ENCODE measurements at places on chromosomes 6 and 20.

GRCh38 chr6:97462938-97463598 is 180.1 kb upstream of the MMS22L start:
- H3K36me3 ChIP-seq = no peaks in the 10 kb centered on the region
- H3K27me3 ChIP-seq = peaks cover 3% of the 10 kb centered on the region
- H3K4me3 ChIP-seq = no peak overlapping the region
- no peak for DNase-seq
- H3K27ac ChIP-seq = no peak overlapping the region

- no peaks in the 10 kb centered on the region for H3K27me3 ChIP-seq
- H3K4me1 ChIP-seq = peaks cover 35% of the 10 kb centered on the region
- DNase-seq = peak; percentile 56
Measured at GRCh38 chr6:38638941-38639497, 710 bp downstream of the BTBD9 start.

DNA sequence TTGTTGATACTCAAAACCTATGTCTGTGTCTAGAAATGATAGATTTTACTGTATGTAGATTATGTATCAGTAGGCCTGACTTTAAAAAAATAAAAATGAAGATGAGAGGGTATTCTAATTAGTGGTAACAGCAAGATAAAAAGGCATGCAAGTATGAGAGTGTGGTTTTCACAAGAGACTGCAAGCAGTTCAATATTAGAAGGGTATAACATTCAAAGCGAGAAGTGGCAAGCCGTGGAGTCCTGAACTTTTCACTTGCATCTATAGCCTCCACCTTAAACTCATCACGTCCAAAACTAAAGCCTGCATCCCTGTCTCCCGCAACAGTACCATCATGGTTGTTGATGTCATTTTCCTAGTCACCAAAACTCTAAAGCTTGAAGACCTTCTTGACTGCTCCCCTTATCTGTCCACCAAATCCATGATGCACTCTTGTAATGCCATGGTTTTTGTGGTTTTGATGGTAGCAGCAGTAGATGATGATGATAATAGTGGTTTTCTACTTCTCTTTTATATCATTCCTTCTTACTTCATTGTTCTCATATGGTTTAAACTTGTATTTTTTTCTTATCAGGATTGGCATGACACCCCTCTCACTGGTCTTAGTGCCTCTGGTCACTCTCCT is 9.2 kb upstream of the CGA start:
- no peak overlapping the region for H3K27ac ChIP-seq
- no peaks in the 10 kb centered on the region for H3K27me3 ChIP-seq
- DNase-seq = no peak
- no peaks in the 10 kb centered on the region for H3K36me3 ChIP-seq
- peaks cover 14% of the 10 kb centered on the region for H3K4me1 ChIP-seq

GRCh38 chr6:148069256-148069655 is 273.4 kb upstream of the SASH1 start:
- no peaks in the 10 kb centered on the region for H3K36me3 ChIP-seq
- no peak overlapping the region for H3K27ac ChIP-seq
- H3K27me3 ChIP-seq = no peaks in the 10 kb centered on the region
- H3K4me3 ChIP-seq = no peak overlapping the region

DNA sequence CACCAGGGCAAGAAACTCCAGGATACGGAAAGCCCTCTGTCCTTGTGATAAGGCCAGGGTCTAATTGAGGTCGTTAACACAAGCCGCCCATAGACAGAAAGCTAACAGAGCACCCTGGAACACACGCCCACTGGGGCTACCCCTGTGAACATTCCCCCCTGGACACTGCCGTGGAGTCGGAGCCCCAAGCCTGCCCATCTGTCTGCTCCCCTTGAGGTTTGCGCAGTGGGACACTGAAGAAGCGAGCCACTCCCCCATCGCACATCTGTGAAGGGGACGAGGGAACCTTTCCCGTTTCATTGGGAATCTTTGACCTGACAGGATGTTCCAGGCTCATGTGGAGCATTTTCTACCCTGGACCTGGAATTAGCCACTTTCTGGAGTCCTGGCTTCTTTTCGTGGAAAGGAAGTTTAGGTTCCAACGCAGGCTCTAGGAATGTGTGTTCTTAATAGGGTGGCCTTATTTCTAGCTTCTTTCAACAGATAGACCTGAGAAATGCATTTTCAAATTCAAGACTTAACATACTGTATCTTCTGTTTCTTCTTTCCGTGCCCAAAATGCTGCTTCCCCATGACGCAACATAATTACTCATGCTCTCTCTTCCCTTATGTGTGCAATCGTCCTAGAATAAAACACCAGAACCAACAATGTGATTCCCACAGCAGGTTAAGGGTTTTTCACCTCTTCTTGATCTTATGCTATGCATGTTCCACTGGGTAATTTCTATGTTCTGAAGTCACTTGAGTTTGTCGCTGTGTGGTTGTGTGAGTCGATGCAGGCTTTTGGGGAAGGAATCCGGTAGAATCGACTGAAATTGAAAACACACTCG is 161.1 kb downstream of the ERMARD start:
- H3K4me1 ChIP-seq = peaks cover 6% of the 10 kb centered on the region
- H3K36me3 ChIP-seq = no peaks in the 10 kb centered on the region
- no peak overlapping the region for H3K4me3 ChIP-seq

GRCh38 chr20:8309634-8310033 is 177.6 kb downstream of the PLCB1 start:
- H3K4me1 ChIP-seq = no peaks in the 10 kb centered on the region
- H3K27me3 ChIP-seq = no peaks in the 10 kb centered on the region
- H3K4me3 ChIP-seq = no peak overlapping the region
- no peak overlapping the region for H3K27ac ChIP-seq

DNA sequence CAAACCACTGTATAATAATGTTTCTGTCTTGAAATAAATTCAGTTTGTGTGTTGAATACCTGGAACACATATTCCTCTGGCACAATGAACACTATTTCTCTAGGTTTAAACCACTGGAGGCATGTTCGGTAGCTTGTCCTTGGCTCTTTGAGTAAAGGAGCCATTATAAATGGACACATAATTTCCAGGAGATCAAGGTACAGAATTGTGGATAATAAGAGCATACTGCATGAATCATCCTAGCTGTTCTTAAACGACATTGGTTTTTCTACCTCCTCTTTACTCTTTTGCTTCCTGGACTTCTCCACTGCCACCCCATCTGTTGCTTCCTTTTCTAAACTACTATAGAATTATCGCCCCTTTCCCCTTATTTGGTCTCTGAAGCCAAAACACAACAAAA is 1.2 kb downstream of the CENPW start:
- peaks cover 3% of the 10 kb centered on the region for H3K4me1 ChIP-seq
- H3K27ac ChIP-seq = peak overlapping the region; percentile 35
- peak overlapping the region; percentile 18 for H3K4me3 ChIP-seq
- no peaks in the 10 kb centered on the region for H3K27me3 ChIP-seq

DNA sequence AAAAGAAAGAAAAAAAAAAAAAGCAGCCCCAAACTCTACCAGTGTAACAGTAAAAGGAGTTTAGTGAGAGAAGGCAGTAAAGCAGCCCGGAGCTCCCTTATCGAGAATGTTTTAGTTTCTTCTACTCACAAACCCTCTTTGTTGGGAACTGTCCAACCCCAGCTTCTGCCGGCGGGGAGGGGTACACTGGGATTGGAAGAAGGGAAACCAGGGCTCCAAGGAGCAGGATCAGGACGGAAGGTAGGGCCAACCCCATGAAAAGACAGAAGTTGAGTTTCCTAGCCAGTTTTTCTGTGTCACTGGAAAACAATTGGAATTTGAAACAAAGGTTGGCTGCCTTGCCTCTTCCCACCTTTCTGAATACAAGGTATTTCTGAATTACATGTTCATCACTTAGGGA is 66.0 kb downstream of the KIZ start:
- DNase-seq = no peak
- no peak overlapping the region for H3K27ac ChIP-seq
- H3K27me3 ChIP-seq = no peaks in the 10 kb centered on the region
- no peak overlapping the region for H3K4me3 ChIP-seq
- H3K36me3 ChIP-seq = peaks cover 15% of the 10 kb centered on the region
- no peaks in the 10 kb centered on the region for H3K4me1 ChIP-seq

DNA sequence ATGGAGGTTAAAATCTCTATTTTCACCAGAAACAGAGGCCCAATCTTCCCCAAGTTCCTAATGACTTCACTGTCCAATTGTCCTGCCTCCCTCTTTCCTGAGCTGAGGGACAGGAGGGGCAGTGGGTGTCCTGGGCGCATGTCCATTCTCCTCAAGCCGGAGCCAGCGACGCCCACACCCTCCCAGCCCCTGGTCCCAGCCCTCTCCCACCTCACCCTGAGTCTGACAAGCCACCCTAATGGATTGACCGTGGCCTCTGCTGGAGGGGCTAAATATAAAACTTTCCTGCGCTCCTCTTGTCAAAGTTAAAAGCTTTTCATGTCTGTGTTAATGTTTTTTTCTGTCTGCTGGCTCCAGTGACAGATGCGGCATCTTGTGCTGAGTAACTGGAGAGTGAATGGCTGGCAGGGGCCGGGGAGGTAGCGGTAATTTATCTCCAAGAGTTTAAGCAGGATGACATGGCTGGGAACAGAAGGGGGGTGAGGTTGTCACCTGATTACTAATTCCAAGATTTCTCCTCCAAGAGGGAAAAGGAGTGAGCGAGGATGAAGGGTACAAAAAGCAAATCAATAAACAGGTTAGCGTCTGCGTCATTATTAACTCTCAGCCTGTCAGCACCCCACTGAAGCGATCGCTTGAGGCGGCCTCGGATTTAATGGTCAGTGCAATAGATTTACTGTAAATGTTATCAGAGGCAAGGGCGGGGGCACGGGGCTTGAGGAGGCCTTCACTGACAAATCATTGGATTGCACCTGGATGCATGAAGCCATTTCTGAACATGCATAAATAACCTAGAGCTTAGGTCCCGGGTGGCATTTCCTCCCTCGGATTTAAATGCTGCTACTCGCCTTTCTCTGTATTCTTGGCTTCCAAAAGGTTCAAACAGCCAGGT is 118.1 kb upstream of the MAFB start:
- no peak for DNase-seq
- H3K27ac ChIP-seq = no peak overlapping the region
- H3K4me1 ChIP-seq = no peaks in the 10 kb centered on the region
- peaks cover 14% of the 10 kb centered on the region for H3K27me3 ChIP-seq
- H3K36me3 ChIP-seq = no peaks in the 10 kb centered on the region

DNA sequence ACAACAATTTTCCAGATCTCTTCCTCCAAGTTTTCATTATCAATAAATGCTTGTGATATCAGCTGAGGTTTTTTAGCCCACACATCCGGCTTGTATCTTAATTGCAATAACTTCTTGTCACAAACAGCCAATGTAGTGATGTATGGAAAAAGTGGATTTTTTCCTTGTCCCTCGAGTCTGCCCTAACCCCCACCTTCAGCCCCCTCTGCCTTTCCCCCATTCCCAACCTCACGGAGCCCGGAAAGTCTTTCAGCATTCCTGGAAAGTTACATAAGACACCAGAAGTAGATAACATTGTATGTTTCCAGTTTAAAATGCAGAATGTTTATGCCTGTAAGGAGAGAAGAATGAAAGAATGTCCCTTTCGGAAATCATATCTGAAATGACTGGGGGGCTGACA is 179.2 kb upstream of the PHACTR1 start:
- H3K27me3 ChIP-seq = peaks cover 4% of the 10 kb centered on the region
- no peaks in the 10 kb centered on the region for H3K36me3 ChIP-seq
- peaks cover 3% of the 10 kb centered on the region for H3K4me1 ChIP-seq
- no peak overlapping the region for H3K4me3 ChIP-seq
- DNase-seq = no peak

- H3K4me1 ChIP-seq = no peaks in the 10 kb centered on the region
- H3K4me3 ChIP-seq = no peak overlapping the region
- H3K27ac ChIP-seq = no peak overlapping the region
- H3K27me3 ChIP-seq = no peaks in the 10 kb centered on the region
Measured at GRCh38 chr6:74222768-74223333, 526.8 kb downstream of the CD109 start.

DNA sequence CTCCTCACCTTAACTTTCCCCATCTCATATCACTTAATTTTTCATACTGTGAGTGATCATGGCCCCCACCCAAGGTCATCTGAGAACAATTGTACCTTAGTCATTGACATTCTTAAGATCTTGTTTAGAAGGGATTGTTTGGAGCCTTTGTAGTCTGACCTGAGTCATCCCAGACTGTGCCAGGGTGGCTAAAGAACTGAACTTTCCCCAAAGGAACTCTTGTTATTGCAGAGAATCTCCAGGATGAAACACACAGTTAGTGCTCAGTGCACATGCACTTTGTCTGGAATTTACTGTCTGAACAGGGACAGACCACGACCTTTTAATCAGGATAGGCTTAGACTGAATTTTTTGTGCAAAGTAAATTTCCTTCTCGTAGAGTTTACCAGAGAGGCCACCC is 112.6 kb upstream of the CCN2 start:
- no peak for DNase-seq
- no peaks in the 10 kb centered on the region for H3K36me3 ChIP-seq

DNA sequence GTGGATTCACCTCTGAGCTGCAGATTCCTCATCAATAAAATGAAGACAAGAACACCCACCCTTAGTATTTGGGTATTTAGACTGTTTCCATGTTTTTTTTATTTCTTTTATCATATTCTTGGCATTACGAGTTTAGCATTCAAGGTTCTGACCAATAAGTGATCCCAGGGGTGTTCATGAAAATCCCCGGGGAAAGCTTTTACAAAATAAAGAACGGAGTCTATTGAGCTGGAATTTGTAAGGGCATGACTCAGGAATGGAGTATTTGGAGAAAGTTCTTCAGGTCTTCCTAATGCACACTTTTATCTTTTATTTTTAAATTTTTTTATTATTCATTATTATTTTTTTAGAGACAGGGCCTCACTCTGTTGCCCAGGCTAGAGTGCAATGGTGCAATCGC is 19.4 kb upstream of the TOX2 start:
- peaks cover 2% of the 10 kb centered on the region for H3K36me3 ChIP-seq
- H3K4me3 ChIP-seq = no peak overlapping the region
- no peak overlapping the region for H3K27ac ChIP-seq
- H3K4me1 ChIP-seq = no peaks in the 10 kb centered on the region
- peaks cover 16% of the 10 kb centered on the region for H3K27me3 ChIP-seq

DNA sequence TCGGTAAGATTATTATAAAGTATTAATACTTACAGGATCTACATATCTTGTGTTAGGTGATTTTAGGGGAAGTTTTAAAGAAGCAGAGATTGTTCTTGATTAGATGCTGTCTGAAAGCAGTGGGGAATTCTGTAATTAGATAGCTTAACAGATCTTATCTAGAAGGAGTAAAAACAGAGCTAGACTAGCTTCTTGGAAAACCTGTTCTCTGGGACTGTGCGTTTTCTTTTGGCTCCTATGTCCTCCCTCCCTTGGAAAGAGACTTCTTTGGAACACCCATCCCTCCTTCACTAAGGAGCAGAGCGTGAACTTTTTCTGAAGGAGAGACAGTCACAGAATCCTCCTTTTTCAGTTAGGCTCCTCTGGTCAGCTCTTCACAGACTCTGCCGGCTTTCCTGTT is 83.5 kb upstream of the ZNF184 start:
- peaks cover 27% of the 10 kb centered on the region for H3K27me3 ChIP-seq
- H3K4me1 ChIP-seq = peaks cover 2% of the 10 kb centered on the region
- H3K27ac ChIP-seq = no peak overlapping the region
- no peak for DNase-seq

DNA sequence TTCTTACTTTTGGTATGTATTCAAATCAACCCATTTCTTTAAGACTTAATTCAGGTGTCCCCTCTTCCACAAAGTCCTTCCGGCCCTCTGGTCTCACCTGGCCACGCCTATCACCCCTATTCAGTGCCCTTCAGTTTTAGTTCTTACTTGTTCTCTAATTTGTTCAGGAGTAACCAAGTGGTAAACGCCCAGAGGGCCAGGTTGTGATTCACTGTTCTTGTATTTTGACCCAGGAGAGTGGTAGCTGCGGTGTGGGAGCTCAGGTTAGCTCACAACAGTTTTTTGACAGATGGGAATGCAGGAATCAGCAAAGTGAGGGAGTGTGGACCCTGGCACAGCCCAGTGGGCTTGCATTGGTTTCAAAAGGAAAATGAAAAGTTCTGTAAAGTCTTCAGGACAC is 81.7 kb upstream of the RIPOR2 start:
- no peak for DNase-seq
- H3K27ac ChIP-seq = peak overlapping the region; percentile 90
- no peaks in the 10 kb centered on the region for H3K36me3 ChIP-seq
- H3K4me1 ChIP-seq = peaks cover 32% of the 10 kb centered on the region
- H3K27me3 ChIP-seq = no peaks in the 10 kb centered on the region
